T-cell (primary cell): ENCODE measurements at places on chromosomes 16 and 17.

GRCh38 chr17:34581446-34582184 lies 2.2 kb downstream of the TMEM132E start:
- DNase-seq, result no peak

- no peak for DNase-seq
These were observed 5.9 kb downstream of the SLC5A11 start for GRCh38 chr16:24851700-24852099.

DNA sequence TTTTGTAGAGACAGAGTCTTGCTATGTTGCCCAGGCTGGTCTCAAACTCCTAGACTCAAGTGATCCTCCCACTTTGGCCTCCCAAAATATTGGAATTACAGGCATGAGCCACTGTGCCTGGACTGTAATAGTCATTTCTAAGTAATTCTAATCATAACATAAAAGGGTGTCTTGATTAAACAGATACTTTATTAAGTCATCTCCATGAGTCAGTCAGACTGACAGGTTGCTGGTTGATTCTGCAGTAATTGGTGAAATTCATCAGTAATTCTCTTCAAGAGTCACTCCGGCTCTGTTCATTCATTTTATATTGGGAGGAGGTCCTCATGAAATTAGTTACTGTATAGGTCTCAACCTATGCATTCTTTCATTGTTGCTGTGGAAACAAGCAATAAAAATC lies 85.6 kb downstream of the SPECC1 start:
- DNase-seq, result no peak

DNA sequence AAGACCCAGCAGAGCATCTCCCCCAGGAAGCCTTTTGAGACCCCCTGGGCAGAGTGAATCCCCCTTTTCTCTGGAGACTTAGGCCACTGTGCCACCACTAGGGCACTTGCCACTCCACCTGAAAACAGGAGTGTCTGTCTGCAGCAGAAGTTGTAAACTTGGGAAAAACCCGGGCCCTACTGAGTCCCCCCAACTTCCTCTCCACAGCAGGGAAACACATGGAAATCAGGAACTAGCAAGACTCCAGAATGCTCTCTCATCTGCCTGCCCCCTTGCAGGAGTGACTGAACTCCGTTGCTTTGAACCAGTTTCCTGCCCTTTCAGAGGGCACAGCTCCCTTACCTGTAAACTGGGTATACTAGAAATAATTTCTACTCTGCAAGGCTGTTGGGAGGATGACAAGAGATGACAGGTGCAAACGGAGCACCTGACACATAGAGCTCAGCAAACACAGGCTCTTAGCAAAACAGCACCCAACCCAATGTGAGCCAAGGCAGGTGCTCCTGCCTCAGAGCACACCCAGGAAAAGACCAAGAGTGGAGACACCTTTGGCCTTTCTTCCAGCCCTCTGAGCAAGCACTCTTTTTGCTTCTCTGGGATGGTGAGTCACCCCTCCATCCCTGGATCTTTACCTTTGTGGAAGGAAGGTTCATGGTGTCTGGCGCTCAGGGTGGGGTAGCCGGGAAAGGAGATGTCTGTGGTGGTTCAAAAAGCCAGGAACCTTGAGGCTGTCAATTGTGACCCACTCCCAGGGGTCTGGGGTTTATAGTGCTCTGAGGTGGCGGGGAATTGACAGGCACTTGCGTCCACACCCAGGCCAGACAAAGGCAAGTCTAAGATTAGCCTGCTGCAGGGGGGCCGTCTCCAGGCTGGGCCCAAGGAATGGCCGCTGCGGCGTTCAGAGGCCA lies at the start of gene HCRT:
Gene HCRT, minus strand, starts transcription at position 740 of the 908 bp plus-strand sequence. Its CDS starts 87 bp downstream, at position 653.
- no peak for DNase-seq

DNA sequence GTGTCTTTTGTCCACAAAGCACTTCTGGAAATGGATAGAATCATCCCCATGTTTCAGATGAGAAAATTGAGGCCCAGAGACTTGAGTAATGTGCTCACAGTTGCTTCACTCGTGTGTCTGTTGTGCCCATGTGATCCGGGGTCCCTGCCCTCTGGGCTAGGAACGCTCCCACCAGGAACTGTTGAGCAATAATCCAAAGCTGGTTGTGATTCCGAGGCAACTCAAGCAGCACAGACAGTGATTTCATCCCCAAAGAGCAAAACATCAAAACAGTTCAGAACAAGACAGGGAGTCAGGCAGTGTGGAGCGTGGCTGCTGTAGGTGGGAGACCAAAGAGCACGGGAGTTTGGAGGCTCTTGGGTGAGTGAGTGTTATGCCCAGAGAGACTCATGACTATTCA lies 205.0 kb upstream of the ASIC2 start:
- no peak for DNase-seq

- DNase-seq, result no peak
These were observed 122.9 kb downstream of the ABCA8 start for GRCh38 chr17:68832109-68832802.

DNA sequence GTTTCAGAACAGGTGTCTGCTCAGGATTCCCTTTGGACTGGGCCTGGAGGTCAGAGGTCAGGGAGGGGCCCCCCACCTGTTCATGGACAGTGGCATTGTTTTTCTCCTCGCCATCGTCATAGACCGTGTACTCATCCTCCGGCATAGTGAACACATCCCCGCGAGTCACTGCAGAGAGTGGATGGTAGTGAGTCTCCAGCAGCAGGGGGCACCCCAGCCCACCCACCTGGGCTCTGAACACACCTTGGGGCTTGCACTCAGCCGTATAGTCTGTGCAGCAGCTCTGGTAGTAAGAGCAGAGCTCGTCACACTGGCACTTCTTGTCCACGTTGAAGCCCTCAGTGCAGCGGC lies 448 bp downstream of the VTN start:
- DNase-seq, result no peak

DNA sequence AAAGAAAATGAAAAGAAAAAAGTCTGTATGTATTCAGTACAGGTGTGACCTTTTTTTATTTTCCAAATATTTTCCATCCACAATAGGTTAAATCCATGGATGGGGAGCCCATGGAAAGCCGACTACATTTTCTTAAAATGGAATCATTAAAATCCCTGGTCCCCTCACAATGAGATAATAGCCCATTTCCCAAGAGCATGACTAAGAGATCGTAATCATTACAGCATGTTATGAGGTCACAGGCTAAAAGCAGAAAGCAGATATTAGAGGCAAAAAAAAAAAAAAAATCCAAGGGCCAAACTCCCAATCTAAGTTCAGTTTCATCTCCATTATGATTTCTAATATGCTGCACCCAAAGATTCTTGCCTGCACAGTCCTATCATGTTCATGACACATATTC lies 44.7 kb downstream of the CYTH1 start:
- no peak for DNase-seq

GRCh38 chr17:79291391-79291790 lies 216.8 kb downstream of the ENGASE start:
- no peak for DNase-seq

DNA sequence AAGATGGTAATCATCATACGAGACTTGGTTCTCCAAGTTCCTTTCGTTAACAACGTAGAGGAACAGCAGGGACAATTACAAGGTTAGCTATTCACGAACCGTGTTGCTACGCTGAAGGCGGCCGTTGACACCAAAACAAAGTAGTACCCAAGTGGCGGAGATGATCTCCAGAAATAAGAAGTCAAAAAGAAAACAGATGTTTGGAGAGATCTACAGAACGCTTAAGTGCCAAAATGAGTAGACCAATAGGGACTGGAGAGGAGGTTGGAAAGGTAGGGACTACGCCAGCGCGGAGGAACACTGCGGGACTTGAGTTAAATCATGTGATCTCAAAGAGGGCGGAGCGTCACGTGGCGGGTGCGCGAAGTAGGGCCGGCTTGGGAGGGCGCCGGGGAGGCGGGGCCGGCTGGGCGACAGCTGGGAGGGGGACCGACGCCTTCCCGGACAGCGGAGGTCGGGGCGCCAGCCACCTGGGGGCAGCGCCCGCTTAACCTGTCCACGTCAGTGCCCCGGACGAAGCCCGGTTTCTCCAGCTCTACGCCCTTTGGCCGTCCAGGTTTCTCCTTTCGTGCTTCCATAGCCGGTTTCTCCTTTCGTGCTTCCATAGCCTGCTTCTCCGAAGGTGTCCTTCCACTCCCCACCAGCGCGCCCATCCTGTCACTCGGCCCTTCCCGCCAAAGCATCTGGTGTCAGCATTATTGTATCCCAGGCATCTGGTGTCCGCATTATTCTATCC lies 636 bp upstream of the GABARAP start:
- DNase-seq, result peak; percentile 93

- no peak for DNase-seq
These were observed 44.1 kb upstream of the ACSF3 start for GRCh38 chr16:89049484-89050118.
